ENCODE measurements at places on chromosomes 16 and 17.
A peak's percentile ranks its signal among the peaks of the same experiment; 100 is the strongest.

- DNase-seq: no peak
These were observed 12.7 kb downstream of the KLHL36 start for GRCh38 chr16:84660973-84661372.

DNA sequence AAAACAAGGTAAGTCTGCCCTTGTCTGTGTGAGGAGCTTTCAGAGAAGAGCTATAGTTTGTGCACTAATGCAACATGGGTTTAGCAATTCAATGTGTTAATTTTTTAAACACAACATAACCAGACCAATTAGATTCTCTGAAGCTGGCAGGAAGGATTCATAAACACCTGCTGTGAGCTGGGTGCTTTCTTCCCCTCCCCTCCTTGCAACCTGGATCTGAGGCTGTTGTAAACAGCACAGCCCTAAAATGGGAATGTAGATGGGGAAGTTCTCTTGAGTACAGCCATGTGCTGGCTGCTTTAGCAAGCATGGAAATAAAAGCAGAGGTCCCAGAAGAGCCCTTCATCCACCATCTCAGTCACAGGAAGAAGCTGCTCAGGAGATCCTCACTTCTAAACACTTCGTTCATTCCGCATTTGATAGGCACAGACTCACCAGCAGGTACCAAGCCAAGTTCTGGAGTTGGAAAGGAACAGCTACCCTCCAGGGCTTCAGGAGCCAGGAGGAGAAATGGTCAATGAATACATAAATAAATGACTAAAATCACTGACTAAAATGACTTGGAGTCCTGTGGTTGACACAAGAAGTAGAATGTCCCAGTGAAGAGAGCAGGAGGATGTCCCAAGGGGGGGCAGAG lies 21.7 kb downstream of the AXIN2 start:
- no peak for DNase-seq

DNA sequence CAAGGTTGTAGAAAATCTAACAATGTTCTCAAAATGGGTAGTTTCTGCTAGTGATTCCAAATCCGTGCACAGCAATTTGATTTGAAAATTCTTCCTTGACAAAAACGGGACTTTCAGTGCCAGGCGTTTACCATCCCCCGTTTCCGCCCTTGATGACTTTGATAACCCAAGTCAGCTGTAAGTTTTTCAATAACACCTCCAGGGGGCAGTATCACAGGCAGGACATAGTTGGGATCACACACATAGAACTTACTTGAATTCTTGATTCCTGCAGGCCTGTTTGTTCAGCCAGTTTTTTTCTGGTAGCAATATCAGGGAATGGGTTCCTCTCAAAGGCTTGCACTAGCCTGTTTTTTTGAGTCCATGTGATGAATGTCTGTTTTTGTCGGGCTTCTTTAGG lies 5.6 kb downstream of the DUXB start:
- no peak for DNase-seq

DNA sequence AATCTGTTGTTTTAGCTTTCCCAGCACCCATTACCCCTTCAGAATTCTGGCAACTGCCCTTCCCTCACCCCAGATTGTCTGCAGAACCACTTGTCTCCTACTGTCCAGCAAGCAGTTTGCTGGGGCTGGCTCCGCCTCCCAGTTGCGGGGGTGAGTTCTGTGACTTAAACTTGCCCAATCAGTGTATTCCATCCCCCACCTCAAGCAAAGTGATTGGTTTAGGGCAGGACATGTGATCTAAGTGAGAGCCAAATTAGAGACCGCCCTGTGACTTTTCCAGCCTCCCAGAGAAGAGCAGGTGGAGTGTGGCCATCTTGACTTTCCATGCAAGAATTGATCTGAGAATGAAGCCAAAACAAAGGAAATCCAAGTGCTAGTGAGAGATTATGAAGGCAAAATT lies 22.7 kb upstream of the SRCIN1 start:
- no peak for DNase-seq

DNA sequence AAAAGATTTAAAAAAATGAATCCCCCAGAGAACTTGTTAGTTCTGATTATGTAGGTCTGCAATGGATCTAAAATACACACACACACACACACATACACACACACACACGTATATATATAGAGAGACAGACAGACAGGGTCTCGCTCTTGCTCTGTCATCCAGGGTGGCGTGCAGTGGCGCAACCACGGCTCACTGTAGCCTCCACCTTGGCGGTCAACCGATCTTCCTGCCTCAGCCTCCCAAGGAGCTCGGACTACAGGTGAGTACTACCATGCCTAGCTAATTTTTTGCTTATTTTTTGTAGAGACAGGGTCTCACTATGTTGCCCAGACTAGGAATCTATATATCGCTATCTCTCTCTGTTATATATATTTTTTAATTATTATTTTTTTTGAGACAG lies 33.4 kb downstream of the GJC1 start:
- DNase-seq: no peak

- DNase-seq: no peak
These were observed 7.7 kb upstream of the PPL start for GRCh38 chr16:4944333-4945281.

DNA sequence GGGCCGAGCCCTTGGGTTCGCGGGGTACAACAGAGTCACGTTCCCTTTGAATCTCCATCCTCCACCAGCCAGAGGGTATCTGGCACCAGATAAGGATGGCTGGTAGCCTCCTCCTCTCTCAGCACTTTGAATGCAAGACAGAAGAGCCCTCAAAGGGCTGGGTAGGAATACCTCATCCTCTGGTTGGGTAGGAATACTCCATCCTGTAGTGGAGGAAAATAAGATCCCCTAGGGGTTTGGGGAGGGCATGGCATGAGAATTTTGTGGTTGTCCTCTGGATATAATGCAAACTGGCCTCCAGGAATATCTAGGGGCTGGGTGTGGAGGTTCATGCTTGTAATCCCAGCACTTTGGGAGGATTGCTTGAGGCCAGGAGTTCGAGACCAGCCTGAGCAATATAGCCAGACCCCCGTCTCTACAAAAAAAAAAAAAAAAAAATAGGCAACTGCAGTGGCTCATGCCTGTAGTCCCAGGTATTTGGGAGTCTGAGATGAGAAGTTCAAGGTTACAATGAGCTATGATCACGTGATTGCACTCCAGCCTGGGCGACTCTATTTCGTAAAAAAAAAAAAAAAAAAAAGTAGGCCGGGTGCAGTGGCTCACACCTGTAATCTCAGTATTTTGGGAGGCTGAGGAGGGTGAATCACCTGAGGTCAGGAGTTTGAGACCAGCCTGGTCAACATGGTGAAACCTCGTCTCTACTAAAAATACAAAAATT lies 2.7 kb downstream of the IGFBP4 start:
- no peak for DNase-seq

DNA sequence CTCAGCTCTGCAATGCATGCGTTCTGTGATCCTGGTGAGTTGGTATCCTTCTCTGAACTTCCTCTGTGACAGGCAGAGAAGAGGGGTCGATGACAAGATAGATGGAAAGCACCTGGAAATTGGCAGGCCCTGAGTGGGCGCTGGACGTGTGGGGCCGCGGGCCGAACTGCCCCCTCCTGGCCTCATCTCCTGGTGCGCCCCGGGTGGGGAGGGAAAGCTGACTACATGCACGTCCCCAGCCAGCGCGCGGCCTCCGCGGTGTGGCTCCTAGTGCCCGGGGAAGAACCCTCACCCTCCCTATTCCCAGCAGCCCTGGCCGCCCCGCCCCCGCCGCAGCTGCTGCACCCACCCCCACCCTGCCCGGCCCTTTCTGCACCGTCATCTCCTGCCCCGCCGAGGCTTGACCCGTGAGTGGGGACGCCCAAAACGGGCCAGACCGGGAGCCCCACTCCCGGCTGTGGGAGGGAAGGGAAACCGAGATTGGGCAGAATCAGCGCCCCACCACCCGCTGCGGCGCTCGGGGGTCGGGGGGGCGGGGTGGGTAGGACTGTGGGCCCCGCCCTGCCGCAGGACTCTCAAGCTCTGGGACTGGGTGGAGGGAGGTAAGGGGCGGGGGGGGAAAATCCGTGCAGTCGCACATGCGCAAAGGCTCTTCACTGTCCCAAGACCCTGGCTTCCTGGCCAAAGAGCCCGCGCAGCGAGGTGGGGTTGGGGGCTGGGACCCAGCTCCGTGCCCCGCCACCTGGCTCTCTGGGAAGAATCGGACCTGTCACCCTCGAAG lies at the start of gene NOL3:
Gene NOL3 (plus strand): TSS at position 371 of the 781 bp plus-strand sequence.
- no peak for DNase-seq

DNA sequence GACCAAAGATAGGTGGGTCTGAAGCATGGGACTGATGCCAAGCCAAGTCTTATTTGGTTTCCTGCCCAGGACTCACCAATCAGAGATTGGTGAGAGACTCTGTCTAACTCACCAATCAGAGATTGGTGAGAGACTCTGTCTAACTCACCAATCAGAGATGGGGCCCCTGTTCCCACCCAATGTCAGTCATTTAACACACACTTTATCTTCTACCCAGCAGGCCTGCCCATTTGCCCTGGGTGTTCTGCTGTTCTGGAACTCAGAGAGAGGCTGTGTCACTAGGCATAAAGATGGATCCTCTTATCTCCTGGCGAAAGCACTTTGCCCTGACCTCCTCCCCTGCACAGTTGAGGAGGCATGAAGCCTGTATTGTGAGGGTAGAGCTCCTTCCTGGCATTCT lies 5.4 kb upstream of the RHOT1 start:
- no peak for DNase-seq

DNA sequence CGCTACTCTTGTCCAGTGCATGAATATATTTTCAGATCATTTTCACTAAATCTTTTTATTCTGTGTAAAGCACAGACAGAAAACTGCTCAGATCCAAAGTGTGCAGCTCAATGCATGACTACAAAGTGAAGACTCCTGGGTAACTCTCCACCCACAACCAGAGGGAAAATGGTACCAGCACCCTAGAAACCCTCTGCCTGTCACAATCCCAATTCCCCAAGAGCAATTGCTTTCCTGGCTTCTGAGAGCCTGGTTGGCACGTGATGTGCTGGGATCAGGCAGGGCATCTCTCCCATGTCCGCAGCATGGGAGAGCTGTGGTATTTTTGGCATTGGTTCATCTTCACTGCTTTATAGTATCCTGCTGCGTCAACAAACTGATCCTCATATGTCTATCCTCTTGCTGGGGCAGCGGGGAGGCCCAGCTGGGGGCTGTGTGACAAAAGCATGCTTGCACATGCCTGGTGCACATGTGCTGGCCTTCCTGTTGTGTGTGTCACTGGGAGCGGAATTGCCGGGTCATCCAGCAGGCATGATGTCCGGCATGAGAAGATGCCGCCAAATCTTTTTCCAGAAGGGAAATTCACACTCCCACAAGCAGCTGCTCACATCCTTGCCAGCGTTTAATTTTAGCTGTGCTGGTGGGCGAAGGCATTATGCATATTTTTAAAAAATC lies 278.9 kb upstream of the FOXF1 start:
- DNase-seq: no peak

DNA sequence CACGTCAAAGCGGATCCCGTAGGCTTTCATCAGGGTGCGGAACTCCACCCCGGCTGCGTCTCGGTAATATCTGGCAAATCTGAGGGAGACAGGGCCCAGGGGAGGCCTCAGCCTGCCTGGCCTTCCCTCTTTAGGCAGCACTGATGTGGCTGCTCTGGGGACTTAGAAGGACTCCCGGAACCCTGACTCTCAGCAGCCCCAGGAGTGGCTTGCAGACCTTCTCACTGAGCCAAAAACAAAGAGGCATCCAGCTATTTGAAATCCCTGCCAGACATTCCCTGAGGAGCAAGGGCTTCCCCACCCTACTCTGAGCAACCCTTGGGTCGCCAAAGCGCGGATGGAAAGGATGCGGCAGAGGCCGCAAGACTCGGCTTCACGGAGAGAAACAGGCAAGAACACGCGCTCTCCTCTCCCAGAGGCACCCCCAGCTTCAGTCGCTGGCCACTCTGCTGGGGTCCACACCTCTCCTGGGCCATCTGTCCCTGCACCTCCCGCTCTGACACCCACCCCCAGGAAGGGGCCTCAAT lies 7.9 kb downstream of the P2RX5 start:
- DNase-seq: no peak

- no peak for DNase-seq
These were observed 377.8 kb downstream of the SOX9 start for GRCh38 chr17:72498364-72499210.

DNA sequence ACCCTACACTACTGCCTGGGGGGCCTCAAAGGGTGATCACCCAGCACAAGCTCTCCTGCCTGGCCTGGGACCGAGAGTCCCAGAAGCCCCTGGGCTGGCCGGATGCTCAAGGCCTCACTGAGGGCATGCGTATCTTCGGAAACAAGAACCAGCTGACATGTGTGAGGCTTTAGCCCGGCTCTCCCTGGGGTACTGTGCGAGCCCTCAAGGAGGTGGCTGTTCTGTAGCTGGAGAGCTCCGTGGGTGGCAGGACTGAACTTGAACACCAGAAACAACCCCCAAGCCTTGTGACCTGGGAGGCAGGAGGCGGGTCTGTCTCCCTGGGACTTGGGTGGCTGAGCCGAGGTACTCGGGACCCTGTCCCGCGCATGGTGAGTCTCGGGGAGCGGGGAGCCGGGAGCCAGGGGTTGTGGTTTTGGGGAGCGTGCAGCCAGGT lies 7.0 kb downstream of the DPEP1 start:
- no peak for DNase-seq

DNA sequence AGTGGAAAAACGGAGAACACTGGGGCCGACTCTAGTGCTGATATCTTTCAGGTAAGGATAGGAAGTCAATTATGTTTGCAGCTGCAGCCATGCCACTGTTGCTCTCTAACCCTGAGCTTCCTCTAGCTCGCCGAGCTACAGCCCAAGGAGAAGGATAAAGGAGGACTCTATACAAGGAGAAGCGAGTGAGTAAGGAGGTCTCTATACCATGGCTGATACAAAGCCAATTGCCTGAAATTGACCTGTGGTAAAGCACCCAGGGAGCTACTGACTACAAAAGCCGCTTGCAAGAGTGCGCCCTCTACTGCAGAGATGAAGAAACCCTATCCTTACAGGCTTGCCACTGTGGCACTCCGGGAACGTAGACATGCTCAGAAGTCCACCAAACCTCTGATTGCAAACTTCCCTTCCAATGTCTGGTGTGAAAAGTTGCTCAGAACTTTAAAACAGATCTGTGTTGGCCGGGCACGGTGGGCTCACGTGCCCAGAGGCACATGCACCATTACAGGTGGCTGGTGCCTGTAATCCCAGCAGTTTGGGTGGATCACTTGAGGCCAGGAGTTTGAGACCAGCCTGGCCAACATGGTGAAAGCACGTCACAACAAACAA lies 10.8 kb upstream of the SLC46A1 start:
- peak; percentile 42 for DNase-seq

GRCh38 chr17:40560592-40561293 lies 4.5 kb downstream of the CCR7 start:
- peak; percentile 75 for DNase-seq

GRCh38 chr16:2443555-2443954 lies 14.3 kb downstream of the CCNF start:
- no peak for DNase-seq

- DNase-seq: no peak
These were observed 1.4 kb upstream of the ORAI3 start for GRCh38 chr16:30947541-30947858.

GRCh38 chr17:8041979-8042378 lies 3.1 kb downstream of the ALOX15B start:
- DNase-seq: no peak

DNA sequence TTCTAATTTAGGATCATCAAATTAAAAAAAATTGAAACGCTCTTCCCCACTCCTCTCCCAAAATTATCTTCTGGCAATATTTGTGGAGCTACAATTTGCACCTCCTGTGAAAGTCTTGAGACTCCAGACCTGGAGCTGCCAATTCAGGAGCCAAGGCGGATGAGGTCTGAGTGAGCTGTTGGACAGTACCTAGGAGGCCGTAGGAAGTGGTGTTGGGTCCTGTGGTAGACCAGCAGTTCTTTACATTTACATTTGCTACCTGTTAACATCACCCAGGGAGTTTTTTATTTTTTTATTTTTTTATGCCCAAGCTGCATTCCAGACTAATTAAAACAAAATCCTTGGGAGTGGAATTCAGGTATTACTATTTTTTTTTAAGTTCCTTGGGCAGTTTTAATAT lies 271.0 kb downstream of the PHKB start:
- DNase-seq: no peak

- DNase-seq: no peak
These were observed 25.6 kb upstream of the MRPS23 start for GRCh38 chr17:57875290-57876022.
